ENCODE measurements at places on chromosomes 4 and X.

DNA sequence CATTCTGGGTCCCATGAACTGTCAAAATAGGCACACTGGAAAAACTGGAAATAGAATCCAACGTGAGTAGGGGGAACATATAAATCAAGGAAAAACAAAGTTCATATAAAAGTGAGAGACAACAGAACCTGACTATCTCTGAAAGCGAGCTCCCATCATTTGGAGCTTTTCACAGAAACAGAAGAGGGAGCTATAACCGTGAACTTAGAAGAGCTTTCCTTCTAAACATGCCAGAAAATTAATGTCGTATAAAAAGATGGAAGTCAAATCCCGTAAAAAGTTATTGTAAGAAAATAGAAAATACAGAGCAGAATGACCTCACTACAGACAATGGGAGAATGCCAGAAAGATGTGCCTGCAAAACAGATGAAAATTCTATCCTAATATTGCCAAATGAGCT, 23.9 kb upstream of the HSD17B10 start:
- DNase-seq, result no peak

DNA sequence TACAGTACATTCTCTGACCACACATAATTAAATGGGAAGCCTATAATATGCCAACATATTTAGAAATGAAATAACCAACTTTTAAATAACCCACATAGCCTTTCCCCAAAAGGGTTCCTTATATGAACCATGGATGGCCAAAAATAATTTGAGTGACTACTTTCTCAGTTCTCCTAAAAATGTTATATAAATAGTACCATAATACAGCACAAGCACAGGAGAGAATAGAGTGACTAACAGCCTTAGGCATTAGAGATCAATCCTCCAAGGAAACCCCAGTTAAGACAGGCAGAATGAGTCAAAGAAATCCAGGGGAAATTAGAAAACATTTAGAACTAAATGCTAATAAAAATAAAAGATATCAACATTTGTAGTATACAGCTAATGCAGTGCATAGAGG, 50.2 kb downstream of the ANKRD17 start:
- DNase-seq, result no peak

- no peak for DNase-seq
Observed at GRCh38 chr4:11218692-11219091, 210.0 kb downstream of the HS3ST1 start.

DNA sequence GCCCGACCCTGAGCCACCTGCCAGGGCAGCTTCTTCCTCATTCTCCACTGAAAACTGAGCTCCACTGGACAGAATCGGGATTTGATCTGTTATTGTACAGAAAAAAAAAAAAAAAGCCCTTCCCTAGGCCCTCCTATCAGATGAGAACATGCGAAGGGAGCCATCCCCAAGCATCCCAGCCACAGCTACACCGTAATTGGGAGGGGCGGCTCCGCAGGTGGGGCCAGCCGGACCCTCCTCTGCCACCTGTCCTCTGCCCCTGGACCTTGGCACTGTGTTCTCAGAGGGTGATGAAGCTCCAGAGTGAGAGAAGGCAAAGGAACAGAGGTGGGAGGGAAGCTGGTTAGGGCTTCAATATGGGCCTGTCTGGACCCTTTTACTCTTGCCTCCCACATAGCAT, 240.0 kb upstream of the PSAPL1 start:
- DNase-seq, result no peak

- no peak for DNase-seq
Observed at GRCh38 chr4:6614701-6615230, 25.7 kb upstream of the MRFAP1 start.

DNA sequence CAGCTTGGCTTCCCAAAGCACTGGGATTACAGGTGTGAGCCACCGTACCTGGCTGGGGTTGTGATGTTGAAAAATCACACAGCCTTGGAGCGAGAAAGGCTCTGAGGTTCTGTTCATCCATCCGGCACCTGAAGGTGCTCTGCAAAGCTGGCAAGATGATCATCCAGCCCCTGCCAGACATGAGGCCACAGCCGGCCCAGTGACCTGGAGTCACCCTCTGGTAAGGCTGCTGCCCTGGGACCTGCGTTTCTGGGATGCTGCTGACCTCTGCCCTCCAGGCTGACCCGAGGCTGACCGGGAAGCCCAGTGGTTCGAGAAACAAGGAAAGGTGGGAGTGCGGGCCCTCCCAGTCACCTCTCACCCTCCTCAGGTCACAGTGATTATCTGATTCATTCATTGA, 13.5 kb upstream of the WFS1 start:
- no peak for DNase-seq

- DNase-seq, result no peak
Observed at GRCh38 chrX:34903316-34903715, 39.3 kb upstream of the FAM47B start.

- DNase-seq, result no peak
Observed at GRCh38 chr4:94913316-94913715, 155.6 kb downstream of the BMPR1B start.

GRCh38 chrX:142096253-142096652, 108.8 kb downstream of the MAGEC2 start:
- no peak for DNase-seq

DNA sequence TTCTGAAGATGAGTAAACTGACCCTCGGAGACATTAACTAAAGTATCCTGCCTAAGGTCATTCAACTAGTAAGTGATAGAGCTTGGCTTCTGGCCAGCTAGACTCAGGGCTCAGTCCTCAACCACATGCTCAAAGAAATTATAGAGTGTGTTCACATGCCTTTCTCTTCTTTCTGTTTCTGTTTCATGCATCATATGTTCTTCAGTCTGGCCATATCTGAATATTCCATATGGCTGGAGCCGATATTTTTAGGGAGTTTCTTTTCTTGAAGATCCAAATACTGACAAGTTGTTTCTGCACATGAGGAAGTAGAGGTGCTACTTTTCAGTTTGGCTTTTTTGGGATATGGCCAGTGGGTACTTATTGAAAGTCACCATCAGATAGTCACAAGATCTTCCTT, 44.9 kb downstream of the MMRN1 start:
- DNase-seq, result no peak

- no peak for DNase-seq
Observed at GRCh38 chr4:73693811-73694210, 46.6 kb upstream of the CXCL8 start.

DNA sequence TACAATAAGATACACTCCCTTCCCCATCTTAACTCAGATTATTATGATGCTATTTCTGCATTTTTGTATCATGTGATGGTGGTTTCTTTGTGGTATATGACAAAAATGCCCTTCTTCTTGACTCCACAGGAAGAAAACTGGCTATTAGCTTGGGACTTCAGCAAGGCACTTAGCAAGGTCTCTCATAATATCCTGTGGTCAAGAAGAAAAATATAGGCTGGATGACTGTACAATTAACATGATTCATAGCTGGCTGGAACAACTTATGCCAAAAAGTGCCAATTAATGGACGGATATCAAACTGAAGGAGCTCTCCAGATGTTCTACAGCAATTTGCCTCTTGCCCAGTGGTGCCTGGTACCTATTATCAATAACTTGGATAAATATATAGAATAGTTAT, 2.3 kb upstream of the MID1IP1 start:
- DNase-seq, result no peak

GRCh38 chr4:149518471-149518870, 297.2 kb downstream of the IQCM start:
- no peak for DNase-seq

DNA sequence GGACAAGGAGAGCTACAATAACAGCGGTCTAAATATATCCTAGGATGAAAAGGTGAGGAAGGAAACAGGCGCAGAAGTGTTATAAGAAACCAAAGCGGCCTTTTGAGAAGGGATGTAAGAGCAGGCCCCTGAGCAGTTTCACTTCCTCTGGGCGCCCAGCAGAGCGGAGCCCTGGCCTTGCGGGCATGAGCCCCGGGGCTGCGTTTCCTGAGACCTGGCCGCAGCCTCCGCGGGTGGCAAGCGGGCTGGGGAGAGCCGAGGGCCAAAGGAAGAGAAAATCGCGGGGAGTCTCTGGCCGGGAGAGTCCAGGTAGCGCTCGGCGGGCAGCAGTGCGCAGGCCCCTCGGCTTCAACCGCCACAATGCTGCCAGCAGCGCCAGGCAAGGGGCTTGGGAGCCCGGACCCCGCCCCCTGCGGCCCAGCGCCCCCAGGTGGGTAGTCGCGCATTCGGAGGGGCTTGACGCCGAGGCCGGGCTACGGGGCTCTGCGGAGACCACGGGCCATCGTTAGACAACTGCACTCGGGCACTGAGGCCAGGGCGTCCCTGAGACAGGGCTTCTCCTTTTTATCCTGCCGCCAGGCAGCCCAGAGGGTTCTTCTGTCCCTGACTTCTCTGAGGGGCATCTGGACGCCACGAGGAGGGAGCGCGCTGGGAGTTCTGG, at the start of gene BANK1:
BANK1 (plus strand) TSS at position 210 of the 661 bp plus-strand sequence; CDS start at position 361, 151 bp downstream.
- DNase-seq, result peak; percentile 33

DNA sequence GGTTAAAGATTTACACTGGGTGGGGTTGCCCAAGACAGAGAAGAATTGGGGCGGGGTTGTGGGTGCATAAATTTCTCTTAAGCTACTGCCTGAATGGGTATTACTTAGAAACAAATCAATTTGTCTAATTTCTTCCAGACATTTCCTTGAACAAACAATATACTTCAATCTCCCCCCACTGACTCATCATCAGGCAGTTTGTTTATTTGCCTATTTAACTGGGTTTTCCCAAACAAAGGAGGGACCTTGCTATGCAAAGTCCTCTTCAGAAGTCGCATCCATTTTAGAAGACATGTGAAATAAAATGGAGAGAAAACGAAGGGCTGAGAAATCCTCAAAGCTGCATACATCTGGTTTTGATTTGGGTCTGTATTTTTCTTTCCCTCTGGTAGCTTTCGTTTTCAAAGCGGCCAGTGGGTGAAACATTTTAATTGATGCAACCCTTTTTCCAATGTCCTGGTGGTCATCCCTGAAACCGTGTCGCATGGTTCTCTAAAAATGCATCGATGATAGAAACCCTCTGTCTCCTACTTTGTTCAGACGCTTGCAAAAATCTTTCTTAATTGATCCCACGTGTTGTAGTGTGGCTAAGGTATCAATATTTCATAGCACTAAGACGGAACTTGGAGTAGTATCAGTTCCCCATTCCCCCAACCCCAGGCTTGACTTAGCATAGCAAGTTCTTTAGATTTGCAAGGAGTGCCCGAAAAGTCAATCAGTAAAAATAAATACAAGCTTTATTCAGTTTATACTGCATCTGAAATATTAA, 115.1 kb upstream of the MXRA5 start:
- DNase-seq, result no peak

DNA sequence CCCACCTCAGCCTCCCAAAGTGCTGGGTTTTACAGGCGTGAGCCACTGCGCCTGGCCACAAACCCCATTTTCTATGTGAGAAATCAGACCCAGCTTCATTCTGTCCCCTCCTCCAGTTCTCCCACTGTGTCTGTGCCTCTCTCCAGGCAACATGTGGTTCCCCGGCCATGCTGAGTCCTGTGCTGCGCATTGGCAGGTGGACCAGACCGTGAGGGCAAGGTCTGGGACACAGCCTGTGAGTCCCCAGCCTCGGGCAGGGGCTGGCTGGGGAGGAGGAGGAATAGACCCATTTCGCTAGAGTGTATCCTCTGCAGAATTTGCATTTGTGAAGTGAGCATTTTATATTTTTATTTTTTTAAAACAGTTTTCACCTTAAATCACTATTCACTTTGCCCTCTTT, 21.5 kb upstream of the CLDN24 start:
- DNase-seq, result no peak

DNA sequence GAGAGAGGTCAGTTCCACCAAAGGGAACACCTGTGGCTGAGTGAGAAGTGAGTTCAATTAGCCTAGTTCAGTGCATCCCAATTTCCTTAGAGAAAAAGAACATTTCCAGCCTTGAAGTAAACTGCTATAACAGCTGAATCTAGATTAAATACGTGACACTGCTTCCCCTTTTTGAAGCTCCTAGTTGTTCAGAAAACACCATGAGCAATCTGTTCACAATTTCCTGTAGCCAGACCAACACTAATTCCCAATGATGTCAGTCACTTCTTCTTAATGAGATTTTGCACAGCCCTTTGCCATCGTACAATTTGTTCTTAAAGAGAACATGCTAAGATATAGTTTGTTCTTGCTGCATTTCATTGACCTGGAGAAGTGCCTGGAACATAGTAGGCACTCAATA, 144.6 kb upstream of the EDNRA start:
- no peak for DNase-seq

DNA sequence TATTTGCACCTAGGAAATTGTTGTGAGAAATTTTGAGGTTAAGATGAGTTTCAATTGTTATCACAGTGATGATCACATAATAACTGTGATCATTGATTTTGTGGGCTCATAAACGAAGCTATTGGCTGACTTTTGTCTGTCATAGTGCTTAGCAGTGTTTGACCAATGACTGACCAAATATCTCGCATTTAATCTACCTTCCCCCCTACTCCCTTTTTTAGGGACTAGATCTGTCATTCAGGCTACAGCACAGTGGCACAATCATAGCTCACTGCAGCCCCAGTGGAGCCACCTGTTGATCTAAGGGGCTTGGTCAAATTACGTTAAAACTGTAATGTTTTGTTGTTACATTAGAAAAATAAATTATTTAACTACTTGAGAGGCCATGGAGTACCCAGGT, 1.5 kb downstream of the FUNDC2 start:
- DNase-seq, result no peak

- no peak for DNase-seq
Observed at GRCh38 chrX:44843753-44844152, at the start of gene DUSP21. Gene DUSP21, plus strand, starts transcription at chrX:44844021. Its CDS starts 112 bp downstream, at chrX:44844133.

DNA sequence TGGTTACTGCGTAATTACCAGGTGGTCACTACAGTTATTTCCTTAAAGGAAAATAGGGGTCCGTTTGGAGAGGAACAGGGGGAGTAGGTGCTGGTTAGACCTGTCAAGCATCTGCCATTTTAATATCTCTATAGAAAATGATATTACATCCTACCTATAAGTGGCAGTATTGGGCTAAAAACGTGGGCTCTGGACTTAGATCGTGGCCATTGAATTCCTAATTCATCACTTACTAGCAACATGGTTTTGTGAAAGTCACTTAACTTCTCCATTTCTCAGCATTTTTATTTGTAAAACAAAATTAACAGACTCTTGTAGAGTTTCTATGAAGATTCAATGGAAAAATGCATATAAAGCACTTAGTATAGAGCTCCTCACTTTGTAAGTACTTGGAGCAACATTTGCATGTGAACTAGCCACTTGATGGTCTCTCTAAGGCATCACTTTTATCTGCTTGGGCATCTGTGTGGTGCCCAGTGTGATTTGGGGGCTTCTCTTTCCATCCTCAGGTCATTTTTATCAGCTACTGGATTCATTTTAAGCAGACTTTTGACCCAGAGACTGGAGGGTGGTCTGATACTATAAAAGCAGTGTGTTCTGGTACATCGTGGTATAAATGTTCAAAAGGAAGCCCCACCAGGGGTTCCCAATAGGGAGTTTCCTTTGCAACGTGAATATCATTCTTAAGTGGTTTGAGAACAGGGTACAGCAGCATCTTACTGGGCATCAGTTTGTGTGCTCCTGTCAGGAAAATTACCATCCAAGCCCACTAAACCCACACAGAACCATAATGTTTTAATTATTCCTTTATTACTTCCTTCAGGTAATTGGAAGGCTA, 42.7 kb upstream of the RASSF6 start:
- no peak for DNase-seq

- DNase-seq, result no peak
Observed at GRCh38 chr4:184668511-184669114, 19.1 kb downstream of the PRIMPOL start.
